ENCODE measurements at places on chromosomes 6 and 20.
A peak's percentile ranks its signal among the peaks of the same experiment; 100 is the strongest.

- DNase-seq, result no peak
These were observed 44.6 kb upstream of the SEC63 start for GRCh38 chr6:108002365-108003221.

DNA sequence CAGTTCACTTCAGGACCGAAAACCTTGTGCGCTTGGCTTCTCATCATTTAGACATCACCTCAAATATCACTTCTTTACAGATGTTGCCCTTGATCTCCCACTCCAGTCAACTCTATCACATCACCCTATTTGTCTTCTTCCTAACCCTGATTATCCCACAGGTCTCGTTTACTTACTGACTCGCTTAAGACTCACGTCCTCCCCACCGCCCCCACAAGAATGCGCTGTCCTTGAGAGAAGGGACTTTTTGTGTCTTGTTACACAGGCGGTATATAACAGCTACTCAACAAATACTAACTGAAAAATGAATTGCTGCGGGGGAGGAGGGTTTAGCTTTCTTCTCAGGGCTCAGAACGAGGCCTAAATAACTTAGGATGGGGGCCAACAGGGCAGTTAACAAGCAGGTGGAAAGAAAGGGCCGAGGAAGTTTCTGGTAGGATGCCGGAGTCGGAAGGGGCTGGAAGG is 527 bp downstream of the TOMM34 start:
- peak; percentile 37 for DNase-seq

GRCh38 chr20:23658989-23659609 is 21.3 kb upstream of the CST3 start:
- no peak for DNase-seq

- no peak for DNase-seq
These were observed 173.8 kb downstream of the VEGFA start for GRCh38 chr6:43943781-43944250.

DNA sequence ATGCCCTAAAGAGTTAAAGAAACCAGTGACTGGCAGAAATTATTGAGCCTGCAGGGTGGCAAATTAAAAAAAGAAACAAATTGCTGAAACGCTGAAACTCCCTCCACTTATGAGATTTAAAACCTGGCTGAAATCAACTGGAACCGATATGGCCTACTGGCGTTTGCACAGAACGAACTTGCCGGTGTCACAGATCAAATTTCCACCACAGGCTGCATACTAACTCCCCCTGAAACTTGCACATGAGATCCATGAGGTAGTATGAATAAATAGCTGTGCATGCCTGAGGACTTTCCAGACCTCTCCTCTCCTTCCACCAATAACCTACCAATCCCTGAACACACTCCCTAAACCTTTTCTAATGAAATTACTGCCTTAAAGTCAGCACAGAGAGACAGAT is 150.4 kb downstream of the RNGTT start:
- no peak for DNase-seq

GRCh38 chr20:21259346-21259745 is 43.8 kb upstream of the XRN2 start:
- DNase-seq, result no peak

GRCh38 chr20:61991476-61991875 is 74.2 kb downstream of the TAF4 start:
- no peak for DNase-seq

DNA sequence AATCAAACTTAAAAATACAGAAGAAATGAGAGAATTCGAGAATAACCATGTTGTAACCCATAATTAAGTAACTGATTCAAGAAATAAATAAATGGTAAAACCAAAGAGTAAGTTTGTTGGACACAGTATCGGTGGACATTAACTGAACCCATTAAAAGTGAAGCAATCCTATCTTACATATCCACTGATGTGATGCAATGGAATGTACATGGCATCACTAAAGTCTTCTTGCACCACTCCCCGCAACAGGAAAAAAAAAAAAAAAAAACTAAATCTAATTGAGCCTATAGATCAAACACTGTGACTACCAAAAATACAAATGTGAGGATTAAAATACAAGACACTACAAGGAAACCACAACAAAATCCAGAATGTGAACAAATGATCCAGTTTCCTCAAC is 7.9 kb downstream of the SNX14 start:
- DNase-seq, result no peak

- DNase-seq, result no peak
These were observed 684.3 kb downstream of the QKI start for GRCh38 chr6:164098857-164099267.

- no peak for DNase-seq
These were observed 829 bp upstream of the NOTCH4 start for GRCh38 chr6:32224696-32225095.

DNA sequence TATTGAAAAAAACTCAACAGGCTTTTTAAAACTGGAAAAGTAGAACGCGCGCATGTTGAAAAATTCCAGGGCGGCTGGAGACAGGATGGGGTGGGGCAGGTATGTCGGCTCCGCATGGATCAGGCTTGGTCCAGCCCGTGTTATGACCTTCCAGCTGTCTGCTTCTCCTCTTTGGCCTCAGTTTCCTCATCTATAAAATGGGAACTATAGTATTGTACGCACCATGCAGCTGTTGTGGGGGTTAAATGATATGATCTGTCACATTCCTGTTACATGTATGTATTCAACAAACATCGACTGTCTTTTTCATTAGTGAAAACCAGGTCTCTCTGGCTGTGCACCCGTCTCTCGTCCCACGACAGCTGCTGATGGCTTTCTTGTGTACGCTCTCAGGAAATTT is 18.8 kb downstream of the PHACTR3 start:
- no peak for DNase-seq

DNA sequence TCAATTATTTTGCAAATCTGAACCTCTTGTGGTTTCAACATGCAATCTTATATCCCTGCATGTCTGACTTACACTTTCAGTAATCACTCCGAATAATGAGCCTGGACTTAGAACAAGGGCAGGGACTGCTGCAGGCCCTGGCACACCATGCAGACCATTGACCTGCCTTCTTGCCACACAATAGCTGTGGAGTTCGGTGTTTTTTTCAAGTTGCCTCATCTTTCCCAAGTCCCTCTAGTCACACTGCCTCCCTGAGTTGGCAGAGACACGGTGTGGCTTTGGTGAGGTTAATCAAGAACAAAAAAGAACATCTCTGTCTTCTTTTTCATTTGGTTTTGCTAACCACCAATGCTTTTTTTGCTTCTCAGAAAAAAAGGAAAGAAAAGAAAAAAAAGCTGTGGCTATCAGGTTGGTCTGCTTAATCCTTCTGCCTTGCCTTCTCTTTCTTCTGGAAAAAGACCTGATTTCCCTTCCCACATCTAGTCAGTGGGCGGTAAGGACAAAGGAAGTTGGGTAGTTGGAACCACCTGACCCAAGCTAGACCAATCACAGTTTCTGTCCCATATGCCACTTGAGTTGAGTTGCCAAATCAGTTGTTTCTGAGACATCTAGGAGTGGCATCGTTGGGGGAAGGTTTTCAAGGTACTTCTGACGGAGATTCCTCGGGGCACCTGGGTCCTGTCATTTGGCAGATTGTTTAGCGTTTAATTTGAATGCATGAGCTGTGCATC is 55.9 kb upstream of the TASP1 start:
- DNase-seq, result no peak

DNA sequence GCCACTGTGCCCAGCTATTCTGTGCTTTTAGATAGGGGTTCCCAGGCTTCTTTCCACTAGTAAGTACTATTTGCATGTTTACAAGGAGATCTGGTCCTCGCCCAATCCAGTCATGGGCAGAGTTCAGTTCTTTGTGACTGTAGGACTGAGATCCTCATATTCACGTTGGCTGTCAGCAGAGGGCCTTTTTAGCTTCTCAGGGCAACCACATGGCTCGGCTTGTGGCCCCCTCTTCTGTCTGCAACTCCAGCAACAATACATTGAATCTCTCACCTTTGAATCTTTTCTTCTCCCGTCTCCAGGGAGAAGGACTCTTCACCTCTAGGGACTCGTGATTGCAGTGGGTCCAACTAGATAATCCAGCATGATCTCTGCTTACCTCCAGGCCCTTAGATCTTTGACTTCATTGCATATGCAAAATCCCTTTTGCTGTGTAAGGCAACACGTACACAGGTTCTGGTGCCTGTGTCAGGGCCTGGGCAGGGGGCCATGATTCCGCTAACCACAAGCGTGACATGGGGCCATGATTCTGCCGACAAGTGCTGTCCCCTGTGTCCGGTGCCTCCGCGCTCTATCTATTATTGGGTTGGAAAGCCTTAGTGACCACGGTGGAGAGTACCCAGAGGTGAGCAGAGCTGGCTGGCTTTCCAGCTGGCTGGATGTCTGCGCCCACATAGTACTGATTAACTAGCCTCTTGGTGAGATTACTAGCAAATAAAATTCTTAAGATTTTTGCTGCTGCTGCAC is 5.1 kb downstream of the CCR6 start:
- no peak for DNase-seq

DNA sequence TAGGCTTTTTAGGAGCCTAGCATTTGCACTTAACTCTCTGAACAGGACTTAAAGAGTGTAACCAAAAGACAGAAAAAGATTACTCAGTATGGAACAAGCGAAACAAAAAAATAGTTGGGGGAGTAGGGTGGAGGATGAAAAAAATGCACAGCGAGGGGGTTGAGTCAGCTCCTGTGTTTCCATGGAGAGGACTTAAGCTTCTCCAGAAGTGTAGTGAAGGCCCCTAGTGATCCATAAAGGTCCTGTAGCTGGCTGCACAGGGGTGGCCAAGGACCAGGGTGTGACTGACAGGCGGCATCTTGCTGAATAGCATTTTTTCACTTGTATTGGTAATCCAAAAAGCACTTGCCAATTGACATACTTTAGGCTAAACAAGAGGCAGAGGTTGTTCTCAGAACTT is 533.9 kb downstream of the RFPL4B start:
- peak; percentile 24 for DNase-seq
